Panc1 (cell line): ENCODE measurements at places on chromosomes 13 and 19. TPM values are rescaled to one million over a fixed set of nuclear protein-coding genes. Genes with fewer than 3 reads are reported as not detected.

Gene MBD3L3
- total RNA-seq = not detected

Gene KRTDAP
- total RNA-seq = not detected

DNA sequence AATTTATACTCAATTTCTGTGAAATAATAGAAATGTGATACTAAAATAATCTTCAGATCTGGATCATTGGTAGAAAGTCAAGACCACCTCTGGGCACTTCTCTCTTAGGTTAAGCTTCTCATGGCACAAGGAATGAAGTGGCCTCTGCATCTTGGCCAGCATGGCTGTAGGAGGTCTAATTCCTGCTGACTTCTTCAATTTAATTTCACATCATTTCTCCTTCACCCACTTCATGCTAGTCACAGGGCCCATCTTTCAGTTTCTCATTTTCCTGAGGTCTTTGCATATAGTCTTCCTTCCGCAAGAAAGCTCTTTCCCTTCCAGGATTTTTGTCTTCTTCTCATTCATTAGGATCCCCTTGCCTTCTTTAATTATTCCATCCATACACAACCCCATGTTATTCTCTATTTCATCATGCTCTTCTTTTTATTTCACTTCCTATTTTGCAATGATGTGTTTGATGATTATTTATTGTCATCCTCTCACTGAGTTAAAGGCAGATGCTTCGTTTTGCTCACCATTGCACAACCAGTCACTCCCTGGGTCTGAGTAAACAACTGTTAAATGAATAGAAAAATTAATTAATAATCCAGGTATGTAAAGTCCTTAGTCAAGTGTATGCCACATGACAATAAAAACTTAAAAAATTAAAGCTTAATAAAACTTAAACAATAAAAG, 397.4 kb downstream of the SPRY2 start:
- no peaks in the 10 kb centered on the region for H3K27me3 ChIP-seq
- no peak for DNase-seq
- no peaks in the 10 kb centered on the region for H3K4me1 ChIP-seq
- H3K4me3 ChIP-seq = no peak overlapping the region

GRCh38 chr13:20274466-20274865, 42.3 kb upstream of the GJB6 start:
- no peak for DNase-seq
- H3K27ac ChIP-seq = no peak overlapping the region
- no peaks in the 10 kb centered on the region for H3K36me3 ChIP-seq
- H3K4me1 ChIP-seq = no peaks in the 10 kb centered on the region
- no peak overlapping the region for H3K4me3 ChIP-seq
- no peaks in the 10 kb centered on the region for H3K27me3 ChIP-seq

GRCh38 chr13:61874970-61875579, 459.4 kb upstream of the PCDH20 start:
- H3K36me3 ChIP-seq = no peaks in the 10 kb centered on the region
- H3K4me1 ChIP-seq = no peaks in the 10 kb centered on the region
- H3K4me3 ChIP-seq = no peak overlapping the region
- H3K27me3 ChIP-seq = no peaks in the 10 kb centered on the region
- no peak for DNase-seq
- H3K27ac ChIP-seq = no peak overlapping the region

- H3K4me1 ChIP-seq = peaks cover 23% of the 10 kb centered on the region
- H3K27me3 ChIP-seq = no peaks in the 10 kb centered on the region
- peak overlapping the region; percentile 91 for H3K27ac ChIP-seq
Measured at GRCh38 chr19:18292810-18293641, 11.6 kb upstream of the JUND start.

- no peaks in the 10 kb centered on the region; the same call in 1 of the 2 replicates for H3K36me3 ChIP-seq
- H3K27ac ChIP-seq = no peak overlapping the region
- DNase-seq = no peak
- H3K27me3 ChIP-seq = no peaks in the 10 kb centered on the region
- no peak overlapping the region for H3K4me3 ChIP-seq
Measured at GRCh38 chr19:7677669-7678311, 900 bp downstream of the MCEMP1 start.
